ENCODE measurements at places on chromosomes 3 and 15.

DNA sequence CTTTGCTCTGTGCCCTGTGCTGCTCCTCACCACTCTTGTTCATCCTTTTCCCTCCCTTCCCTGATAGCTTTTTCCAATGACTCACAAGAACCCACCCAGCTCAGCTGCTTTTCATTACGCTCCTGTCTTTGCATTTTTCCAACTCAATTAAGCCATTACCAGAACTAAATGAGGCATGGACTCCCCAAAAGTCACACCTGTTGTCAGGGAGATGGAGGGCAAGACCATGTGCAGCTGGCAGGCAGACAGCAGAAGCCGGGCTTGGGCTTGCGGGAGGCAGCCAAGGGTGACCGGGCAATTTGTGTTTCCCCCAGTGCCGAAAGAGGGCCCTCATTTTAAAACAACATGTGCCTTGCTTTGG is 64.3 kb downstream of the CASR start:
- no peak for DNase-seq

- no peak for DNase-seq
Measured at GRCh38 chr3:30664884-30665283, 58.5 kb downstream of the TGFBR2 start.

GRCh38 chr3:53708001-53708621 is 138.1 kb downstream of the CHDH start:
- DNase-seq, result no peak

GRCh38 chr3:155001289-155002010 is 78.7 kb upstream of the MME start:
- no peak for DNase-seq

GRCh38 chr15:85597155-85597815 is 197.4 kb downstream of the KLHL25 start:
- no peak for DNase-seq

GRCh38 chr15:51097553-51098330 is 3.0 kb upstream of the TNFAIP8L3 start:
- DNase-seq, result no peak

- no peak for DNase-seq
Measured at GRCh38 chr3:134606033-134607025, 44.5 kb downstream of the KY start.

- DNase-seq, result peak; percentile 24
Measured at GRCh38 chr3:137121704-137122314, 164.0 kb downstream of the IL20RB start.

GRCh38 chr3:188947401-188948280 is 224.1 kb upstream of the TPRG1 start:
- DNase-seq, result peak; percentile 89

DNA sequence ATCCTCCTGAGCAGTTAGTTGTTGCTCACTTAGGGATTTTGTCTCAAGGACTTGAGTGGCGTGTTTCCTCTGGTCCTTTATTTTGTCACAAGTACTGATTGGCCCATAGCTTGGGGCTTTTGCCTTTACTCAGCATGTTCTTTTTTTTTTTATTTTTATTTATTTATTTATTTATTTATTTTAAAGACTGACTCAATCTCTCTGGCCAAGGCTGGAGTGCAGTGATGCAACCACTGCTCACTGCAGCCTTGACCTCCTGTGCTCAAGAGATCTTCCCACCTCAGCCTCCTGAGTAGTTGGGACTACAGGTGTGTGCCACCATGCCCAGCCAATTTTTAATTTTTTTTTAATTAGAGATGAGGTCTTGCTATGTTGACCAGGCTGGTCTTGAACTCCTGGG is 223.9 kb upstream of the TPM1 start:
- no peak for DNase-seq

DNA sequence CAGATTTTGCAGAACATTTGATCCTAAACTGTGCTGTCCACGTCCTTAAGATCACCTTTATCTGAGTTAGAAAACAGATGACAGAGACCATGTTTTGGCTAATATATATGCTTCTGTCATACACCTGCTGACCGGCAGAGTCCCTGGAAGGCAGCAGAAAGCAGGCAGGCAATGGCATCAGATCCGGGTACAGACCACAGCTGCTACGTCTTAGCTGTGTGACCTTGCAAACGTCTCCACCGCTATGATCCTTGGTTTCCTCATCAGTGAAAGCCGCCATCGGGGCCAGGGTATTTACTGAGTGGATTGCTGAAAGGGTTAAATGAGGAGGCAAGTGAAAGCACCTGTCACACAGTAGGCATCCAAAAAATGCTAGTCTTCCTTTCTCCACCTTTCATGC is 72.1 kb downstream of the ABTB1 start:
- DNase-seq, result no peak

DNA sequence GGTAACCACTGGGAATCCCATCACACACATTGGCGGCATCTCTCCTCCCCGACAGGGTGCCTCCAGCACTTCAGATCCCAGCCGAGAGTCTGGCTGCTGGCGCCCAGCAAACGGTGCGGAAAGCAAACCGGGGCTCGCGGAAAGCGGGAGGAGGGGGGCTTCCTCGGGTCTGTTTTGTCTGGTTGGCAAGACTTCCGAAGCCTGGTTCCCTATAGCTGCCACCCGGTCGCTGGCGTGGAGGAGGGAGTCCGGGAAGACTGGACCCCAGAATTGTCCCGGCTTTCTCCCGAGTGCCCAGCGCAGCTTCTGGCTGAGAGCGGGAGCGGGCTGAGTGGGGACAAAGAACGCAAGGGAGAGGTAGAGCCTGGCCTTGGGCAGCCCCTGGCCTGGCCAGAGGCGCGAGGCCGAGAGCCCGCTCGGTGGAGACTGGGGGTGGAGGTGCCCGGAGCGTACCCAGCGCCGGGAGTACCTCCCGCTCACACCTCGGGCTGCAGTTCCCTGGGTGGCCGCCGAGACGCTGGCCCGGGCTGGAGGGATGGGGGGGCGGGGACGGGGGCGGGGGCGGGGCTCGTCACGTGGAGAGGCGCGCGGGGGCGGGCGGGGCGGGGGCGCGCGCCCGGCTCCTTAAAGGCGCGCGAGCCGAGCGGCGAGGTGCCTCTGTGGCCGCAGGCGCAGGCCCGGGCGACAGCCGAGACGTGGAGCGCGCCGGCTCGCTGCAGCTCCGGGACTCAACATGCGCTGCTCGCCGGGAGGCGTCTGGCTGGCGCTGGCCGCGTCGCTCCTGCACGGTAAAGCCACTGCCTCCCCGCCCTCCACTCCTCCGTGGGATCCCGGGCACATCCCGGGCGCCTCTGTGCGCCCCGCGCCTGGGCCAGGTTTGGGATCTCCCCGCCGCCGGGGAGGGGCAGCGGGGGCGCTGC is at the start of gene CHRNA7:
CHRNA7 (plus strand) TSS at position 654 of the 920 bp plus-strand sequence; CDS start at position 734, 80 bp downstream.
- DNase-seq, result peak; percentile 71

DNA sequence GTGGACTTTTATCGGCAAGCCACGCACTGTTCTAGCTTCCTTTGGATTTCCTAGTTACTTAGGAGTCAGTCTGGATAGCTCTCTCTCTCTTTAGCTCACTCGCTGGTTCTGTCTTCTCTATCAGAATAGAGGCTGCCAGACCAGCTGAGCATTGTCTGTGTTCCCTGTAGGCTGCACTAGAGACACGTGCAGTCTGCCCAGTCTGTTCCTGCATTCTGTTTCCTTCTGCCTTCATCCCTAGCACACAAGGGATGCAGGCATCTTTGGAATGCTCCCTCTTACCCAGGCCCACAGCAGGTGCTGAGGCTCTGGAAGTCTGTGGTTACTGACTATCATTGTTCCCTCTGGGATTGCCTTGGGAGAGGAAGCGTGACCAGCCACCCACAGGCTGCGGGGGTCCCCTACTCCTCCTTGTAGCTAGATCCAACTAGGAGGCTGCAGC is 322.8 kb downstream of the ZNF621 start:
- DNase-seq, result peak; percentile 56

- no peak for DNase-seq
Measured at GRCh38 chr3:10723991-10724390, 92.0 kb upstream of the SLC6A11 start.

GRCh38 chr15:73127302-73127936 is 75.2 kb downstream of the NEO1 start:
- peak; percentile 26 for DNase-seq

- DNase-seq, result peak; percentile 54
Measured at GRCh38 chr3:184259878-184260723, 1.3 kb downstream of the CAMK2N2 start.

GRCh38 chr3:152731511-152731910 is 103.4 kb upstream of the P2RY1 start:
- DNase-seq, result no peak

- DNase-seq, result no peak
Measured at GRCh38 chr3:133295199-133295901, 104.5 kb upstream of the BFSP2 start.

DNA sequence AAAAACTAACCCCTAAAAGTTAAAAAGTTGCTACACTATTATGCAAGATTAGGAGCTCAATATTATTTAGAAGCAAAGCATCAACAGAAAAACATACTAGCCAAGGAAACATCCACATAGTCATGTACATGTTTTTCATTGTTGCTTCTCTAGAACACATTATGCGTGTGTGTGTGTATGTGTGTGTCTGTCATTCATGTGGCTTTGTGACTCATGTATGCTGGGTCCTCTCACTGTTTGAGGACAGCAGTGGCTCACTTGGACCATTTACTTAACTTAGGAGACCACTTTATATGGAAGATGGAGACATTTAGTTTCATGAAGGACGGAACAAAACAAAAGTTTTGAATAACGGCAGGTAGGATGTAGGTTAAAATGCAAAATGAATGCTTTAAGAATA is 219.4 kb upstream of the THBS1 start:
- DNase-seq, result no peak

All from neuronal stem cell (in vitro differentiated cells).